ENCODE measurements at places on chromosomes 3 and 15.
A peak's percentile ranks its signal among the peaks of the same experiment; 100 is the strongest.

GRCh38 chr3:183455089-183455488, 26.7 kb upstream of the MCF2L2 start:
- H3K4me3 ChIP-seq: no peak overlapping the region
- no peaks in the 10 kb centered on the region for H3K36me3 ChIP-seq
- peak overlapping the region; percentile 65 for H3K27ac ChIP-seq
- peaks cover 17% of the 10 kb centered on the region for H3K4me1 ChIP-seq

DNA sequence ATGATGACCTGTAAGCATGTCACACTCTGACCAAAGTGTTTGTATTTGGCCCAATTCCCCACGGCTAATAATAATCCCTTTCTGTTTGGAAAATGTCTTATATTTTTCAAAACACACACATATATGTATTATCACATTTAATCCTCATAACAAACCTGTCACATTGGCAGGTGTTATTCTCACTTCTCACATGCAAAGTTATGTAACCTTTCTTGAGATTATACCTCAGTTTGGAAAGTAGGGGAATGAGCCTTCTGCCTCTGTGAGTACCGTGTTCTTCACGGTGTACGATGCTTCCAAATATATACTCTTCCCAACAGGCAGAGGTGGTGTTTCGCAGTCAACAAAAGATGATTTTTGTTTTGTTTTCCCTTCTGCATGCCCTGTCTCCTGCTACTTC, 205.6 kb downstream of the TP63 start:
- no peak overlapping the region for H3K4me3 ChIP-seq
- no peak for DNase-seq
- no peak overlapping the region for H3K27ac ChIP-seq
- no peaks in the 10 kb centered on the region for H3K27me3 ChIP-seq
- peaks cover 17% of the 10 kb centered on the region for H3K4me1 ChIP-seq

DNA sequence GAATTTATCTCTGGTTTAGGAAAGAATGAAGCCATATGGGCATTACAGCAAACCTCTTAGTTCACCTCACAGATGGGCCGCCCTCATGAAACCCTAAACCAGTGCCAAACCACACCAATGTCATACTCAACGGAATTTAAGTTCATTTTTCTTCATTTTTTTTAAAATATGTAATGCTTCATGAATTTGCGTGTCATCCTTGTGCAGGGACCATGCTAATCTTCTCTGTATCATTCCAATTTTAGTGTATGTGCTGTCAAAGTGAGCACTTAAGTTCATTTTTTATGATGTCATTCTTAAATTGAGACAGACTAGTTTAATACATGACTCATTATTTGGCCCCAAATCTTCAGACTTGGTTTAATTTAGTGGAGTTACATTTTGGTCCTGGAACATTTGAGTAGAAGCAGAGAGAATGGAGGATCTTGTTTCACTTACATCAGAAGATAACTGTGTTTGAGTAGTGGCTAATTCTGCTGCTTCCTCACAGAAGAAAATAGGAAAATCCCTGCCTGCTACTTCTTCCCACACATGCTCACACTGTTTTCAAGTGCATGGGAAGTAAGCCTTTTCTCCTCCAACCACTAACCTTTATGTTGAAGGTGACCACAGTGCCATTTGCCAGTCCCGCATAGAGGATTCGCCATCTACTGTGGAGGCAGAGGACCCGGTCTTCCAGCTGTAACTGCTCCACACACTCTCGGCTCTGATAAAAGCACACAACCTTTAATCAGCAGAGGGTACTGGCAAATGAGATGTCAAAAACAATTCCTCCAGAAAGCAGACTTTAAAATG, 63.3 kb downstream of the ZNF106 start:
- H3K4me1 ChIP-seq: no peaks in the 10 kb centered on the region
- H3K36me3 ChIP-seq: peaks cover 45% of the 10 kb centered on the region
- DNase-seq: peak; percentile 12
- no peaks in the 10 kb centered on the region for H3K27me3 ChIP-seq
- H3K27ac ChIP-seq: no peak overlapping the region

- no peak overlapping the region for H3K4me3 ChIP-seq
- DNase-seq: no peak
- no peaks in the 10 kb centered on the region for H3K36me3 ChIP-seq
- peaks cover 28% of the 10 kb centered on the region for H3K27me3 ChIP-seq
These were observed 2.1 kb downstream of the ITGA11 start for GRCh38 chr15:68429691-68430470.

DNA sequence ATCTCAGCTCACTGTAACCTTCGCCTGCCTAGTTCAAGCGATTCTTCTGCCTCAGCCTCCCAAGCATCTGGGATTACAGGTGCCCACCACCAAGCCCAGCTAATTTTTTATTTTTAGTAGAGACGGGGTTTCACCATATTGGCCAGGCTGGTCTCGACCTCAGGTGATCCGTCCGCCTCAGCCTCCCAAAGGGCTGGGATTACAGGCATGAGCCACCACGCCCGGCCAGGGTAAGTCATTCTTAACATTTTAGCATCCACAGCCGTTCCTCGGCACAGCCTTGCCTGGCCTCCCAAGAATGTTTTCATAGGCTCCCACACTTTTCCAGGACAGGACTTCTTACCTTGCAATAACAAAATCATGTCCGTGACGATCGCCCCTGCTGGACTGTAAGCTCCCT, 8.7 kb upstream of the EPHB3 start:
- no peak for DNase-seq
- no peaks in the 10 kb centered on the region for H3K27me3 ChIP-seq
- H3K4me3 ChIP-seq: no peak overlapping the region
- H3K4me1 ChIP-seq: no peaks in the 10 kb centered on the region
- no peaks in the 10 kb centered on the region for H3K36me3 ChIP-seq
- H3K27ac ChIP-seq: no peak overlapping the region

GRCh38 chr15:89244574-89244903, 760 bp downstream of the FANCI start:
- H3K27ac ChIP-seq: peak overlapping the region; percentile 32
- no peaks in the 10 kb centered on the region for H3K27me3 ChIP-seq
- H3K36me3 ChIP-seq: peaks cover 29% of the 10 kb centered on the region
- H3K4me1 ChIP-seq: peaks cover 17% of the 10 kb centered on the region
- DNase-seq: no peak

GRCh38 chr3:70984776-70985482, 598.6 kb downstream of the FOXP1 start:
- DNase-seq: no peak
- peaks cover 29% of the 10 kb centered on the region for H3K4me1 ChIP-seq
- peaks cover 22% of the 10 kb centered on the region for H3K36me3 ChIP-seq
- no peak overlapping the region for H3K27ac ChIP-seq
- no peaks in the 10 kb centered on the region for H3K27me3 ChIP-seq

- no peaks in the 10 kb centered on the region for H3K4me1 ChIP-seq
- H3K27ac ChIP-seq: no peak overlapping the region
- peaks cover 11% of the 10 kb centered on the region for H3K27me3 ChIP-seq
- DNase-seq: no peak
- no peaks in the 10 kb centered on the region for H3K36me3 ChIP-seq
These were observed 3.3 kb upstream of the CNTN3 start for GRCh38 chr3:74617776-74618175.

GRCh38 chr3:177610262-177610661, 413.0 kb upstream of the TBL1XR1 start:
- no peak overlapping the region for H3K4me3 ChIP-seq
- H3K27ac ChIP-seq: no peak overlapping the region
- DNase-seq: no peak
- peaks cover 36% of the 10 kb centered on the region for H3K4me1 ChIP-seq
- H3K27me3 ChIP-seq: no peaks in the 10 kb centered on the region
- H3K36me3 ChIP-seq: no peaks in the 10 kb centered on the region

GRCh38 chr3:37956723-37957538, 33.7 kb upstream of the VILL start:
- H3K4me3 ChIP-seq: no peak overlapping the region
- H3K27me3 ChIP-seq: no peaks in the 10 kb centered on the region
- no peak for DNase-seq
- H3K27ac ChIP-seq: no peak overlapping the region

DNA sequence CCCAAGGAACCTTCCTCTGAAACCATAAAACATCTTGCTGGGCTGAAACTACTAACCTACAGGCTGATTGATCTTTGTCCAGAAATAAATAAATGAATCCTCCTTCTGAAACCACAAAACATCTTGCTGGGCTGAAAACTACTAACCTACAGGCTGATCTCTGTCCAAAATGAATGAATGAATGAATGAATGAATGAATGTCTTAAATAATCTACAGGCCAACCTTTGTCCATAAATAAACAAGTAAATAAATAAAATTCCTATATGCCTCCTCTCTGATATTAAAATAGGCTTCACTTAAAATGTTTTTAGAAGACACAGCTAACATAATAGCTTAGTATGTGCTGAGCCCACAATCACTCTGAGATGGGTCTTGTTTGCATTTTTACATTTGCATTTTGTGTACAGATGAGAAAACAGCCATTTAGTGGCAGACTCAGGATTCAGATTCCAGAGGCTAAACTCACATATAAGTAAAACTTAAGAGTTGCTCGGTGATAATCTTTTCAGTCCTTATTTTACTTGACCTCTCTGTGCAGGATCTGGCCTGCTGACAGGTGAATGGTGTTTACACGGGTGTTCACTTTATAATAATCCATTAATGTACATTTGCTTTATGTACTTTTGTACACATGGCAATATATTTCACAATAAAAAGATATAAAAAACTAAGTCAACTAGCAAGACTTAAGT, 10.4 kb downstream of the TJP1 start:
- no peaks in the 10 kb centered on the region for H3K27me3 ChIP-seq
- H3K4me3 ChIP-seq: peak overlapping the region; percentile 14
- no peaks in the 10 kb centered on the region for H3K36me3 ChIP-seq
- DNase-seq: no peak
- peak overlapping the region; percentile 23 for H3K27ac ChIP-seq
- H3K4me1 ChIP-seq: peaks cover 59% of the 10 kb centered on the region

Data from PC-3 (cell line).